ENCODE measurements at places on chromosomes 7 and 10. TPM values are rescaled to one million over a fixed set of nuclear protein-coding genes. Genes with fewer than 3 reads are reported as not detected.

The SCART1 gene
- total RNA-seq: 10.6 TPM

- peak overlapping the region; percentile 81 for H3K27ac ChIP-seq
- H3K4me3 ChIP-seq: peak overlapping the region; percentile 94
- no peaks in the 10 kb centered on the region for H3K27me3 ChIP-seq
These were observed 819 bp downstream of the HYCC1 start for GRCh38 chr7:23012908-23013714.

The GNAT3 gene
- total RNA-seq: not detected

The SFRP4 gene
- total RNA-seq: 81.6 TPM

- H3K36me3 ChIP-seq: no peaks in the 10 kb centered on the region
- no peak overlapping the region for H3K4me3 ChIP-seq
- no peak overlapping the region for H3K27ac ChIP-seq
- H3K4me1 ChIP-seq: peaks cover 7% of the 10 kb centered on the region
- DNase-seq: no peak
- no peaks in the 10 kb centered on the region for H3K27me3 ChIP-seq
These were observed 19.7 kb downstream of the TRDMT1 start for GRCh38 chr10:17181751-17182150.

The SPAM1 gene
- total RNA-seq: not detected

GRCh38 chr7:29077854-29078253, 68.5 kb downstream of the CPVL start:
- H3K27me3 ChIP-seq: no peaks in the 10 kb centered on the region
- no peaks in the 10 kb centered on the region for H3K36me3 ChIP-seq
- no peaks in the 10 kb centered on the region for H3K4me1 ChIP-seq
- no peak for DNase-seq

The MOSPD3 gene
- total RNA-seq: 9.2 TPM

The TLL2 gene
- not detected for total RNA-seq

DNA sequence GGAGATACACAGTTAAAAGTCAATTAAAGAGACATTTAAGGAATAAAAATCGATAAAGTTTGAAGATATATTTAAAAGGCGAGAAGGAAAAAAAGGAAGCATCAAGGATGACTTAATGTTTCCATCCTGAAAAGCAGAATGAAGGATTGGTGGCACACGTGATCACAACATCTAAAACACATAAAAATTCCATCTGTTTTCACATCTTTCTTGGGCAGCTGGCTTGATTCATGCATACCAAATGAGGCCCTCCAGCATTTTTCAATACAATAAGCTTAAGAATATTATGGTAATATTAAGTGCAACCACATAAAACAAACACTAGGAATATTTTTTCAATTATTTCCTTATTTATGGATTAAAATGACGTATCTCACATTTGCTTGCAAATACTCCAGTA, 112.6 kb downstream of the TPK1 start:
- H3K4me3 ChIP-seq: no peak overlapping the region
- no peak overlapping the region for H3K27ac ChIP-seq
- H3K36me3 ChIP-seq: no peaks in the 10 kb centered on the region
- no peaks in the 10 kb centered on the region for H3K27me3 ChIP-seq
- peaks cover 19% of the 10 kb centered on the region for H3K4me1 ChIP-seq
- no peak for DNase-seq

The FOXI2 gene
- total RNA-seq: 0.78 TPM

DNA sequence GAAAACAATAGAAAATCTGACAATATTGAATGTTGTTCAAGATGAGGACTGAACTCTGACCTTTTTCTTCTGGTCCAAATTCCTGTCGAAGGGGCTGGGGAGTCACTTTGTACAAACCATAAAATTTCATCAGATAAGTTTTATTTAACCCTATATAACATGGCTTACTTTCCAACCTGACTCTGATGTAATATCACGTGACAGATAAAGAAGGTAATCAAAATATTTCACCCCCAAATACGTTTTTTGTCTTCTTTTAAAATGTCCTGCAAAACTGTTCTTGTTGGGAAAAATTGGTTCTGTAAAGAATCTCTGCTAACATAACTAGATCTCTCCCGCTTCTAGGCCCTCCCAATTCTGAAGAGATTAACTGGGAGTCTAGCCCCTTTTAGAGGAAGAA, 90.9 kb upstream of the MDFIC start:
- no peak overlapping the region for H3K27ac ChIP-seq
- no peak overlapping the region for H3K4me3 ChIP-seq
- DNase-seq: no peak
- H3K27me3 ChIP-seq: no peaks in the 10 kb centered on the region
- H3K4me1 ChIP-seq: peaks cover 6% of the 10 kb centered on the region
- H3K36me3 ChIP-seq: no peaks in the 10 kb centered on the region

GRCh38 chr7:121428855-121429489, 32.9 kb upstream of the FAM3C start:
- H3K27me3 ChIP-seq: no peaks in the 10 kb centered on the region
- H3K4me1 ChIP-seq: no peaks in the 10 kb centered on the region
- DNase-seq: no peak
- no peaks in the 10 kb centered on the region for H3K36me3 ChIP-seq
- H3K27ac ChIP-seq: no peak overlapping the region
- H3K4me3 ChIP-seq: no peak overlapping the region
